ENCODE measurements at places on chromosomes 7 and 10. TPM values are rescaled to one million over a fixed set of nuclear protein-coding genes. Genes with fewer than 3 reads are reported as not detected.

FAM241B gene
- total RNA-seq: 6.1 TPM

UTF1 gene
- total RNA-seq: not detected

DNA sequence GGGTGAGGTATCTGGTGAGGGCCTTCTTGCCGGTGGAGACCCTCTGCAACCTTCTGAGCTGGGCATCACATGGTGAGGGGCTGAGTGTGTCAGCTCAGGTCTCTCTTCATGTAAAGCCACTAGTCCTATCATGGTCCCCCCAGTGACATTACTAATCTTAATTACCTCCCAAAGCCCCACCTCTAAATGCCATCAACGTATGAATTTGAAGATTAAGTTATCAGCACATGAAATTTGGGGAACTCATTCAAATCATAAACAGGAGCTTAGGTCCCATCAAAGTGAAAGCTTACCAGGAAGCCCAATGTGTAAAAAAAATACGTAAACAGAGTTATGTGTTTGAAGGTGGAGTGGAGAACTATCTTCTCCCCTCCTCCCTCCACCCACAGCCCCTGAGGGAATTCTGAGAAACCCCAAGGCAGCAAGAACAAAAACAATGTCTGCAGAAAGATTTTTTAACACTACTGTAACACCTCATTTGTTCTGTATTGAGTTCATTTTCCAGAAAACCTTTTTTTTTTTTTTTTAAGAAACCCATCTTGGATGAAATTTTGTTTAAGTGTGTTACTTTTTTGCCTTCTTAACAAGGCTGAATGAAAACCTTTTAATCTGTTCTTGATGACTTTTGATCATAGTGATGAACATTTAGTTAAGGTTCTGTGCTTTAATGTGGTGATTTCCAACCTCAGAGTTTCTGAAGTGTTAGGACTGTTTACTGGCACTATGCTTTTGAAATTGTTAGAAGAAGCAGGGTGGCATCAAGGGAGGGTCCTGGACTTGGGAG, 19.1 kb upstream of the PCGF5 start:
- no peak for DNase-seq

GRCh38 chr7:13057462-13058200, 370.2 kb downstream of the ARL4A start:
- no peak for DNase-seq

DNA sequence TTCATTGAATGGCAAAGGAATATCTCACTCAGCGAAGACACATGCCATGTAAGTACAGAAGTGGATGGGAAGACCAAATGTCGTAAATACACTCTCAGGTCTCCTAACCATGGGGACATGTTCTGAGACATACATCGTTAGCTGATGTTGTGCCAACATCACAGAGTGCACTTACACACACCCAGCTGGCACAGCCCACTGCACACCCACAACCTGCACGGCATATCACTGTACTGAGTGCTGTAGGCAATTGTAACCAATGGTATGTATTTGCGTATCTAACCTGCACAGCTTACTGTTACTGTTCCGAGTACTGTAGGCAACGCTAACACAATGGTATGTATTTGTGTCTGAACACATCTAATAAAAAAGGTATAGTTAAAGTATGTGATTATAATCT, 550.4 kb downstream of the PTPRN2 start:
- DNase-seq: no peak

DNA sequence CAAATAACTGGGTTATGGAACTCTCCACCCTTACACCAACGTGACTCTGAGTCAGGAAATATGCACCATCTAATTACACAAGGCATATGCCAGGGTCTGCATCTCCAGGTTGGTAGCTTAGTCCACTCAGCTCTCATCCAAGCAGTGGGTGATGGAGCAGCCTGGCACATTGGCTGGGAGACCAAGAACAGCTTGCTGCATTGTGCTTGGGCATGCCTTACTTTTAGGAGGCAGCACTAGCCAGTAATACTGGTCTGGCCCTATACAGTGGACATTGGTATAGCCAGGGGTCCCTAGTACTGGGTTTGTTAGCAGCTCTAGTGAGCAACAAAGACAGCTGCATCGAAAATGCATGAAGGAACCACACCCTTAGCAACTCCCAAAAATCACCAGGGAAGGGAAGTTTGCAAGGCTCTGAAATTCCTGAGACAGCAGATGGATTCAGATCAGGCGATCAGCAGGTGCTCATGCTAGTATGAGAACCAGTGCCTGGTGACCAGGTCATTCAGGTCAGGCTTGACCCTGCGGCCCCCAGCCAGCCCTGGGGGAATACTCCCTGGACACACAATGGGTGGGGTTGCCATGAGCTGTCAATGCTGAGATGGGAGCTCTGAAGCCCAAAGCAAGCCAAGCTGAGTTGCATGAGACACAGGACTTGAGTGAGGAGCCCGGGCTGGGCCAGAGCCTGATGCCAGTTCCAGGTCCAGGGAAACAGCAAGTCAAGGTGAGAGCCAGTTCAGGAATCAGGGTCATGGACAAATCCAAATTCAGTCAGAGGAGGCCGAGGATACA, 217.9 kb upstream of the ZMIZ1 start:
- no peak for DNase-seq

All from sciatic nerve (tissue), 2 donors.